ENCODE measurements at places on chromosomes 2 and 18. TPM values are rescaled to one million over a fixed set of nuclear protein-coding genes. Genes with fewer than 3 reads are reported as not detected.

The TXNL1 gene
- 25.3 TPM for total RNA-seq

The NIFK gene
- total RNA-seq: 33.1 TPM

The CGREF1 gene
- total RNA-seq: not detected

- DNase-seq: no peak
These were observed 212.0 kb upstream of the SALL3 start for GRCh38 chr18:78767648-78768071.

DNA sequence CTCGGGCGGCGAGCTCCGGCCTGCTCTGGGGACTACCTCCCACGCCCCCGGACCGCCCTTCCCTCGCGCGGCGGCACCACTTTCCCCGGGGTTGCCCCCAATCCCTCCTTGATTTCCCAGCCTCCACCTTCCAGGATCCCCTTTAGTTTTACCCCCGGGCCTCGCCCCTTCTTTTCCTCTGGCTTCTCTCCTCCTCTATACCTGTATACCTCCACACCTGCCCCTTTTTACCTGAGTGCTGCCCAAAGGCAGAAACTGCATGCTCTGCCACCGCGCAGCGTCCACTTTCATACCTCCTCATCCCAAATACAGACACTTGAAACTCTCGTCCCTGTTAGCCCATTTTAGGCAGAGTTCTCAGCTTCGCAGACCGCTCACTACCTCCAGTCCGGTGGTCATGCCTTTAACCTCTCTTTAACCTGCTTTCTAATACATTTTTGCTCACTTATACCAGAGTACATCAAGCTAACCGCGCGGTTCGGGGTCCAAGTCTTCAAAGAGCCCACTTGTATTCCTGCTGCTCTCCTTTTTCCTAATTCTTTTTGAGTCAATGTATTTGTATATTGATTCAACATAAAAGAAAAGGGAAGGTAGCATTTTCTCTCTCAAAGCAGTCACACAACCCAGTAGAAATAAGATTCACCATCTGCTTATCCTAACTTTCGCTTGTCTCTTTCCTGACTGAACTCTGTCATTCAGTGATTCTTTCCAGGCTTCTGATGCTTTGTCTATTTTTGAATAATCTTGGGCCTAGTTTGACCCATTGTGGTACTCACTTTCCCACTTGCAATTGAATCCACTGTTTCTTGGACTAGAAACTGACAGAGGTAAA is 901 bp downstream of the SPOPL start:
- DNase-seq: no peak

- DNase-seq: no peak
These were observed 13.7 kb downstream of the VAPA start for GRCh38 chr18:9927392-9928063.

DNA sequence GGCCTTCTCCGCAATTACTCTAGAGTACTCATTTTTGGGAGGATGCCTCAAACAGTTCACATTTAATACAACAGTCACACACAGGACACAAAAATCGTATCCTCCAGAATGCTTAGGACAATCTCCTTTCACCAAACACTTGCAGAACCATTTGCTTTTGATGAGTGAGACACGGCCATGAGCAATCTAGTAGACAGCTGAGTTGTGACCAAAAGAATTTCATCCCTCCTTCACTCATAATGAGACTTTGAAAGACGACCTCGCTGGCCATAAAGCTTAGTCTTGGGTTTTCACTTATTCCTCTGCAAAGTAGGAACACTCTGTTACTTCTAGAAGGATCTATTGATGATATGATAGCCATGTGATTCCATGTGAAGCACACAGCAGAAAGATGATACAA is 87.5 kb upstream of the SLC35G4 start:
- no peak for DNase-seq

- no peak for DNase-seq
These were observed 237.4 kb downstream of the RNF144A start for GRCh38 chr2:7154656-7155055.

GRCh38 chr2:36458106-36458505 is 102.5 kb downstream of the CRIM1 start:
- no peak for DNase-seq

GRCh38 chr2:15939556-15939853 is 845 bp upstream of the MYCN start:
- peak; percentile 73 for DNase-seq

DNA sequence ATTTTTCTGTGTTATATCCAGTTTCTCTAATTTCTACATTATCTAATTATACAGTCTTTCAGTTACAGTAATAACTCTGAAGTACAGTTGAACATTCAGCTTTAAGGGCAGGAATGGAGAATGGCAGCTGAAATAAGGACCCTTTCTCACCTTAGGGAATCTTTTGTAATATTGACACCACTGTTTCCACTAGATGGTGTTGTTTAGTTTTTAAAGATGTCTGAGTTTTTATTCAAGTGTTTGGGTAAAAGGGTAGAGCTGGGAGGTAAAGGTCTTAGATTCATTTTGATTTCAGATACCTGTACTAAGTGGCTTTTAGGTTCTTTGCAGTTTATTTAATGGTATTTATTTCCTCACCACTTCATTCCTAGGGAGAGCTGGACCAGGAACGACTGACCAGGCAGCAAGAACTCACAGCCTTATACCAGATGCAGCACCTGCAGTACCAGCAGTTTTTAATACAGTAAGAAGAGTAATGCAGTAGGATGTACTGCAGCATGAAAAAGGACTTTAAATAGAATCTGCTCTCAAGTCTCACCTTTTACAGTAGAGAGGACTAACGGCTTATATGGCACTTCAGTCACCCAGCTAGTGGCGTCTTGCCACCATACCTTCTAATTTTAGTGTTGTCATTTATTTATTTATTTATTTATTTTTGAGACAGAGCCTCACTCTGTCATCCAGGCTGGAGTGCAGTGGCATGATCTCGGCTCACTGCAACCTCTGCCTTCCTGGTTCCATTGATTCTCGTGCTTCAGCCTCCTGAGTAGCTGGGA is 33.2 kb upstream of the KCNJ13 start:
- no peak for DNase-seq

DNA sequence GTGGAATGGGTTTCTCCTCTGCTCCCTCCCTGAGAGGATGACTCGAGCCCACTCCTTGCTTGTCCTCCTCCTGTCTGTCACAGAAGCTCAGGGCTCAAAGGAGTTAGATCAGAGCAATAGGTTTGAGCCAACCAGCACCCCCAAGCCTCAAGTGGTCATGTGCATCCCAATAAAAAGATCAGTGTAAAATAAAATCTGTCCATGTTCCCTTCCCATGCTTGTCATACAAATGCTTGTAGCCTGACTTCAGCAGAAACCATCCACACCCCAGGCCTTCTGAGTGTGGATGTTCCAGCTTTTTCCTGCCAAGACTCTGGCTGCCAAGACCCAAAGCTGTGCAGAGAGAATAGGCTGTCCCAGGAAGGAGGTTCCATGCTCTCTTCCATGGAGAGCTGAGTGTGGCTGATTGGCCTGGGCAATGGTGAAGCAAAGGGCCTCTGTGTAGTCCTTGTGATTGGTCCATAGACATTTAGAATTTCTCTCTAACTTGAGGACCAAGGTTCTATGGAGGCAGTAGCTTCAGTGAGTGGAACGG is 67.4 kb downstream of the GYPC start:
- no peak for DNase-seq

GRCh38 chr2:19901442-19902215 is at the start of gene TTC32:
TTC32 (minus strand) TSS chr2:19901983; CDS start chr2:19901854, 129 bp downstream.
- peak; percentile 97 for DNase-seq
